ENCODE measurements at places on chromosomes 12 and 14. TPM values are rescaled to one million over a fixed set of nuclear protein-coding genes. Genes with fewer than 3 reads are reported as not detected.

Gene HCAR1
- total RNA-seq = 0.08 TPM

Gene AQP6
- total RNA-seq = not detected

Gene CMTM5
- not detected for total RNA-seq

Gene SLC6A12
- total RNA-seq = not detected

Gene PLEK2
- 5.0 TPM for total RNA-seq

Gene RARG
- 27.5 TPM for total RNA-seq

Gene IFNG-AS1
- total RNA-seq = not detected

Gene POTEM
- not detected for total RNA-seq

Gene TMEM132C
- total RNA-seq = under 0.01 TPM

Gene ADAMTS20
- 0.24 TPM for total RNA-seq

Gene COA8
- 32.3 TPM for total RNA-seq

Gene NFE2
- not detected for total RNA-seq

Gene CLEC2A
- total RNA-seq = not detected

Gene CD163L1
- 0.16 TPM for total RNA-seq

Gene MFAP5
- 1.2 TPM for total RNA-seq

Gene ANO4
- total RNA-seq = 5.8 TPM

Gene GALNT9
- total RNA-seq = 0.13 TPM

Gene PLBD1
- 6.6 TPM for total RNA-seq
